NCI-H1930 (cell line): ENCODE measurements at places on chromosomes 12 and 14.

DNA sequence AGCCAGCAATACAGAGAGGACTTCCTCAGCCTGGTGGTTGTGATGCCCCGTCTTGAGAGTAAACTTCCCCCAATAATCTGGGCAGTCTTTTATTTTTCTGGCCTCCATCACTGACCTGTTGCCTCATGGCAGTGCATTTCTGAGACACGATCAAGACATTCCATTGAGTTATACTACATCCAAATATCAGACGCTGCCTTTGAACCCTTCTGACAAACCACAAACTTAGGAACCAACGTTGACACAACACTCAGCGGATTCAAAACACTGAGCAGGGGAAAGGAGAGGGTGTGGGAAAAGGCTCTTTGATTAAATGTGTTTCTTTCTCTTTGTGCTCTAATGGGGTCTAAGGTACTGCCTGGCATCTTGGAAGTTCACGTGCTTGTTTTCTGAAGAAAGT is 100.7 kb upstream of the TBX5 start:
- DNase-seq = no peak

DNA sequence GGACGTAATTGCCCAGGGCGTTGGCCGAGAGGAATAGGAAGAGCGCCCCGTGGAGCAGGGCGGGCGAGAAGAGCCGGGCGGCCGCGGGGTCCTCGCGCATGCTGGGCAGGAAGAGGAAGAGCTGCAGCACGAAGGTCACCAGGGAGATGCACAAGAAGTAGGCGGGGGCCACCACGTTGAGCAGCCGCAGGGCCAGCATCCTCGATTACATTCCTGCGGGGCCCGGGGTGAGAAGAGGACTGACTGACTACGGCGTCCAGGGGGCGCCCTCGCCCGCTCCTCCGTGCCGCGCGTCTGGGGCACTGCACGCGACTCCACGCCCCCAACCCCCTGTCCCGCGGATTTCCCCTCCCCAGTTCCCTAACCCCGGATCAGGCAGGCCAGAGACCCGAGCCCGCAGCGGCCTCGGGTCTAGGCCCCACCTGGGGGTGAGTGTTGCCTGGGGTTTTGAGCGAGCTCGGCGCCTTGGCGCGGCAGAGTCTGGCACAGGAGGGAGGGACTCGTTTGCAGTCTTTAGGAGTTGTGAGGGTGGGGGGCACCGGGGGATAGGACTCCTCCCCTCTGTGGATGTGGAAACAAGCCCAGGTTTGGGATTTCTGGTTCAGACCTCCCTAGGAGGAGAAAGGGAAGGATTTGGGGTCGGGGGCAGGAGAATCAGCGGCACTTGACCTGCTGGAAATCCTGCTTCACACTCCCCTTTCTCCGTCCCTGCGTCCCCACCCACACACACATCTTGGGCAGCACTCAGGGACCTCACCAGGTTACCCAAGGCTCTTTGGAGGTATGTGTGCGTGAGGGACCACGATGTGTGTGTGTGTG is 1.8 kb downstream of the ZDHHC22 start:
- DNase-seq = peak; percentile 26

DNA sequence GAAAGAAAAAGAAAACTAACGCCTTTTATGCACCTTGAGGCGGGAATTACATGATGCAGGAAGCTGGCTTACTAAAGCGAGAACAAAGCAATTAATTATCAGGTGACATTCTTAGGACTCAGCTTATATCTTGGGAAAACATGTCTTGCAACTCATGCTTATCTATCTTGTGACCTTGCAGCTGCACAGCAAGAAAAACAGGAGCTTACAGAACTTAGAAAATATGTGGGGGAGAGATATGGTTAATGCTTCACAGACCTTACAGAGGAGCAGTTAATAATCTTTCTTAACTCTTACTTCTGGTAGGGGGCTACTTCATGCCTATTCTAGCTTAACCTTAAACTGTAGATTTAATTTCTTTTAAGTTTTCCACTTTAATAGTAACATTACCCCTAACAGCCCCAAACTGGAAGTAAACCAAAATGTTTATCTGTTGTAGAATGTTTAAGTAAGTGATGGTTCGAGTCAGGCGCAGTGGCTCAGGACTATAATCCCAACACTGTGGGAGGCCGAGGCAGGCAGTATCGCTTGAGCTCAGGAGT is 13.2 kb upstream of the OR11G2 start:
- no peak for DNase-seq

DNA sequence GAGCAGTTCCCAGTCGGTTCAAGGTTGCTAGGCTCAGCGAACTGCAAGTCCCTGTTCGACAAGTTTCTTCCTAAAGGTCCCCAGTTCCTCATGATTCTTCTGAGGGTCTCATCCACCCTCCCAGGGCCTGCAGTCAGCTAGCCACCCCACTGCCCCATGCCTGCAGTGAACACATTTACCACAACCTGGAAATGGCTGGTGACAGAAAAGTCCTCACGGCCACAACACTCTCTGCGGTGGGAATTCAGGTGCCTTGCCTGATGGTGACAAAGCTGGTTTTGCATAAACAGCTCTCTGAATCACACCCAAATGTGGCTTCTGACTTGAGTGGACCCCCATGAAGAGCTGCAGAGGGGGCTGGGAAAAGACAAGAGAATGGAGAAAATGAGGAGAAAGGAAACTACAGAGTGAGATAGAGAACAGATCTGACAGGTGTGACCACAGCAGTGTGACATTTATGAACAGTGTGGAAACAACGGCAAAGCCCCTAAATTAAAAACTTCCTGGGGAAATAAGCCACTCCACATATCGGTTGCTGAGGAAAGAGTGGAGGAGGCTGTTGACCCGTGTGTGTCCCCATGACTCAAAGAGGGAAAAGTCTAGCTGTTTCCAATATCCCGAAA is 1.3 kb upstream of the CD27 start:
- no peak for DNase-seq

- no peak for DNase-seq
Observed at GRCh38 chr12:10884086-10884725, at the start of gene PRH1. Gene PRH1 (minus strand): TSS chr12:10884255. CDS start chr12:10884217, 38 bp downstream.

- DNase-seq = no peak
Observed at GRCh38 chr12:10310926-10311720, 3.5 kb downstream of the KLRD1 start.

DNA sequence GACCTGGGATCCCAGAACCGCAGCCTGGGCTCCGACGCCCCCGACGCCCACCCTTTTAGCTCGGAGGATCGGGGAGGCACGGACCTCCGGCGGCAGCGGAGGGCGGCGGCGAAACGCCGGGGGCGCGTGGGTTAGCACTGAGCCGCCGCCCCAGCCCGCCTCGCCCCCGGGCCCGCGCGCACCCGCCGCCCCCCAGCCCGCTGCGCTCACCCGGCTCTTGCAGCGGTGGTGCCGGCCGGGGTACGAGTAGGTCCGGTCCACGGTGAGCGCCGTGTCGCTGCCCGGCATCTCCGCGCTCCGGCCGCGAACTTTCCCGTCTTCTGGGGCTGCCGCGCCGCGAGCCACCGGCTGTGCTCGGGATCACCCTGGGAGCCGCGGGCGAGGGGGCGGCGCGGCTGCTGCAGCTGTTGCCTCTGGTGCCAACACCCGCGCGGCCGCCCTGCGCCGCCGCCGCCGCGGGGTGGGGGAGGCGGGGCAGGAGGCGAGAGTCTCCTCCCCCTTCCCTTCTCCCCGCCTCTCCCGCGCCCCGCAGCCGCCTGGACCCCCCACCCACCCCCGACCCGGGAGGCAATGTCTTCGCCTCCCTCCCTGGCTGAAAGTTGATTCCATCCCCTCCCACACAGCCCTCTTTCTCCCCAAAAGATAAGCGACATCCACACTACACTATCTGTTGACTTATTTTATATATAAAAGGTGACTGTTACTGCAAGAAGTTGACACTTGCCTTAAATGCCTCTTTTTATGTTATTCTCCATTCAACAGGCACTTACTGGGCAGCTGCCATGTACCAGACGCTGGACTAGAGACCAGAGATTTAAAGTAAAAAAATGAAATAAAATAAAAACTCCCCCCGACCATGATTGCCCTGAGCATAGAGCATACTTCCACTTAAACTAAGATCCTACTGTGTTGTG is at the start of gene TMCC3:
TSS of gene TMCC3 (minus strand) at position 415 of the 914 bp plus-strand sequence. CDS start at position 288, 127 bp downstream.
- peak; percentile 21 for DNase-seq

DNA sequence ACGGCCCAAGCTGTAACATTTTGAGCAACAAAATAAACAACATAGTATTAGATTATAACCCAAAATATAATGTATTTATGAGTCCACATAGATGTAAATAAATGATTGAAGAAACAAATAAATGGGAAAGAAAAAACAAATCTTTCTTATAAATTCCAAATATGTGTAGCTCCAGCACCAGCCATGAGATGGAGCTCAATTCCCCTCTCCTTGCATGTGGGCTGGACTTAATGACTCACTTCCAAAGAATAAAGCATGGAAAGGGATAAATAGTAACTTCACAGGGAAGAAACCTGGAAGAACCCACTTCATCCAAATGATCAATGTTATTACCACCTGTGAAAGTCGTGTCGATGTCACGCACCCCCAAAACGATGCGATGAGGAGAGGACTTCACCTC is 158.8 kb downstream of the RPAP3 start:
- no peak for DNase-seq

GRCh38 chr12:1948883-1949282 is 30.4 kb upstream of the CACNA2D4 start:
- no peak for DNase-seq

GRCh38 chr14:103700753-103701490 is 14.3 kb downstream of the XRCC3 start:
- no peak for DNase-seq
